ENCODE measurements at places on chromosomes 6 and 20.

DNA sequence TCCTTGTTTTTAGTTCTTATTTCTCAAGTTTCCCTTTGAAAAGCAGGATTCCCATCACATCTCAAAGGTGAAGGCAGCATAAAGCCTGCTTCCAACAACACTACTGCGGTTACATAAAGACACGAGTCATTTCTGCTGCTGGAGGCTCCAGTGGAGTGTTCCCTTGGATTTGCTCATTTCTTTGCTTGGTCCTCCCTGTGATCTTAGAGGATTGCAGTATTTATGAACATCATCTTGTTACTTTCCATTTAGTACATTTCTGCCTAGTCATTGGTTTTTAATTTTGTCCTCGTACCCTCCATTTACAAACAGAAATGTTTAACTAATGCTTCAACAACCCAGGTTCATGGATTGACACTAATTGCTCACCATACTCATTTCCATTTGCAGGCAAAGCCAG, 298.8 kb downstream of the ZNF217 start:
- no peak for DNase-seq

DNA sequence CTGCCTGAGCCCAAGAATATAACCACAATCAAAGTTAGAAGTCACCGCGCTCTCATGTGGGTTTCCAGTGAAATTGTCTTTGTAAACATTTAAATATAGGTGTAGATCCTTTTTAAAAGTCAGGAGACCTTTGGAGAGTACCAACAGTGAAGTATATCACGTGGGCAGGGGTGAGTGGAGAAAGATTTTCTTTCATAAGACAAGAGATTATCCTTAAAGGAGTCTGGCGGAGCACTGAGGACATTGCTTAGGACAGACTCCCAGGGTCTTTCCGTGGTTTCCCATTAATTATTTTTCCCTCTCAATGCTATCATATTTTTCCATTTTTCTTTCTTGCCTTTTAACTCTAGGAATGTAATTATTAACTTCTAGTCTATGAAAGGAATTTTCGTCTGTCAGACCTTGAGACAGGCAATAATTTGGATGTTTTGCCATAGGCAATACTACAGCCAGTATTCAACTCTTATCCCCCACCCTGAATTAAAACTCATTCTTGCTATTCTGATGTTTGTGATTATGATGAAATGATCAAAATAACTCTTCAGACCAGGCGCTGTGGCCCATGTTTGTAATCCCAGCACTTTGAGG, 31.4 kb downstream of the DCBLD1 start:
- no peak for DNase-seq

GRCh38 chr6:7680393-7681075, 45.4 kb upstream of the BMP6 start:
- no peak for DNase-seq

GRCh38 chr6:131059486-131059885, 3.6 kb downstream of the EPB41L2 start:
- DNase-seq = no peak

- DNase-seq = no peak
These were observed 7.9 kb downstream of the ZNF76 start for GRCh38 chr6:35267446-35267845.

DNA sequence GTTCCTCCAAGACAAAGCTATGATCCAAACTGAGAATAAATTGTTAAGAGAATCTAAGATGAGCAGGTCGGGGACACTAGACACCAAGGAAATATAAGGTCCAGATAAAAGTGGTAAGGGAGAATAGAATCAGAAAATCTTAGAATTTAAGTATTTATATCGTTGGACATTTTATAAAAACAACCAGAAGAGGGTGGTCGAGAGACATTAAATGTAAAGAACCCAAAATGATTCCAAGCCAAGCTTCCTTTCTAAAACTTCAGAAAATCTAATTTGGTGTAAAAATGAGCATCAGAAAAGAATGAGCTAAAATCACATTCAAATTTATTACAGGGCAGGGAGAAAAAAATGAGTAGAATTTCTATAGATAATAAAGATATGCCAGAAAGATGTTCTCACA, 97.8 kb upstream of the OGFRL1 start:
- no peak for DNase-seq

- no peak for DNase-seq
These were observed 126.3 kb downstream of the PRND start for GRCh38 chr20:4848041-4848440.

DNA sequence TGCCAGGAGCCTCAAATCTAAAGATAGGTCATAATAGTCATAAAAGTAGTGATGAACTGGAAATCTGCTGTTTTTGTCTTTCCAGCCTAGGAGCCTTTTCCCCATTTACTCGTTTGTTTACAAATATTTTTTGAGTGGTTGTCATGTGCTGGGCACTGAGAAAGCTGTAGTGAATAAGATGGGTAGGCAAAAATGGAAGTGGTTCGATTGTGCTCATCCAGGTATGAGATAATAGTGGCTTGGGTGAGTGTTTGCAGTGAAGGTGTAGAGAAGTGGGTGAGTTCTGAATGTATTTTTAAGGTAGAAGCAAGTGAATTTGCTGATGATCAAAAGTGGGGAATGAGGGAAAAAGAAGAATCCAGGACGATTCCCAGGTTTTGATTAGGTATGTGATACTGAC, 53.0 kb downstream of the CARMIL1 start:
- DNase-seq = no peak

- DNase-seq = no peak
These were observed 177.9 kb upstream of the ZNF184 start for GRCh38 chr6:27650620-27651370.

GRCh38 chr6:90584636-90585255, 2.1 kb downstream of the MAP3K7 start:
- DNase-seq = no peak

- peak; percentile 20 for DNase-seq
These were observed 97.0 kb upstream of the MAN1A1 start for GRCh38 chr6:119446609-119447008.

GRCh38 chr20:4007383-4008025, 7.9 kb downstream of the RNF24 start:
- DNase-seq = no peak

DNA sequence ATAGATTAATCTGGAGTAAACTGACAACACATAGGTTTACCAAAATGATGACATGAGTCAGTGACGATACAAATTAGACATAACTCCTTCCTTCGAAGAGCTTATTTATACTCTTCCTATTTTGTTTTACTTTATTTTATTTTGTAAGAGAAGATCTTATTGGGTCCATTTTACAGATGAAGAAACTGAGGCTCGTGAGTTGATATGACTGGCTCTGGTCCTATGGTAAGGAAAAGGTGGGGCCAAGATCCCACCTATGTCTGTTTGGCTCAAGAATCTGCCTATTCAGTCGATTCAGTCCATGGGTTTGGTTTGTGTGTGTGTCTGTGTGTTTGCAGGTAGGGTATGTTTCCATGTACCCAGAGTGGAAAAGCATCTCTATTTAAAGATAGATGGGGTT, 8.4 kb upstream of the R3HDML start:
- DNase-seq = no peak

DNA sequence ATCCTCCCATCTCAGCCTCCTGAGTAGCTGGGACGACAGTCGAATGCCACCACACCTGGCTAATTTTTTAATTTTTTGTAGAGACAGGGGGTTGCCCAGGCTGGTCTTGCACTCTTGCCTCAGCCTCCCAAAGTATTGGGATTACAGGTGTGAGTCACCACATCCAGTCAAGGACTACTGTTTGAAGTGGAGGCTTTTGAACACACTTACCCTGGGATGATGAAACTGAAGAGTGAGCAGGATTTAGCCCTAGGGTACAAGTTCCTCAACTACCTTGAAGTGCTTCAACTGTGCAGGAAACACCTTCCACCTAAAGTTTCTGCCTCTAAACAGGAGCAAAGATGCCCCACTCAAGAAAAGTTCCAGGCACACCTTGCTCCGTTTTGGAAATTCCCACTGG, 15.7 kb upstream of the PARD6B start:
- DNase-seq = no peak

DNA sequence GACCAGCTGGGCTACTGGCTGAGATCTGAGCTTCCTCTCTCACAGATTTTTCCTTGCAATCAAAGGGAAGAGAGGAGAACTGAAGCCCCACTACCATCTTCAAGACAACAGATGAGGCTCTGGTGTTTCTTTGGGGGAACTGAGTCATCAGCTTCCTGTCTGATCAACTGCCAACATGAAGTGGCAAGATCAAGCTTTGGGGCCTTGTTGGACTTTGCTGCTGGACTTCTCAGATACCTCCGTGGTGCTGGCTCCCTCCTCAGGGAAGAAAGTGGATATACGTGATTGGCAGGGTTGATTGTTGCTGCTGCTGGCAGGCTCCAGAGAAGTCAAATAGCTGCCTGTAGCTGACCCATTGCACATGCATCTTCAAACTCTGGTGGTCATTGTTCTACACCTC, 3.6 kb upstream of the TOX2 start:
- no peak for DNase-seq

DNA sequence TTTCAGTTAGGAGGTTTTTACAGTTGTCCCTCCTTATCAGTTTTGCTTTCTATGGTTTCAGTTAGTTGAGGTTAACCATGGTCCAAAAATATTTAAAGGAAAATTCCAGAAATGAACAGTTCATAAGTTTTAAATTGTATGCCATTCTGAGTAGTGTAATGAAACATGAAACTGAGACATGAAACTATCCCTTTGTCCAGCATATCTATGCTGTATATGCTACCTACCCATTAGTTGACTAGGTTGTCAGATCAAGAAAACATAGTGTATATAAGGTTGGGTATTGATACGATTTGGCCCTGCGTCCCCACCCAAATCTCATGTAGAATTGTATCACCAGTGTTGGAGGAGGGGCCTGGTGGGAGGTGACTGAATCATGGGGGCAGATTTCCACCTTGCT, 39.1 kb downstream of the VGLL2 start:
- no peak for DNase-seq

DNA sequence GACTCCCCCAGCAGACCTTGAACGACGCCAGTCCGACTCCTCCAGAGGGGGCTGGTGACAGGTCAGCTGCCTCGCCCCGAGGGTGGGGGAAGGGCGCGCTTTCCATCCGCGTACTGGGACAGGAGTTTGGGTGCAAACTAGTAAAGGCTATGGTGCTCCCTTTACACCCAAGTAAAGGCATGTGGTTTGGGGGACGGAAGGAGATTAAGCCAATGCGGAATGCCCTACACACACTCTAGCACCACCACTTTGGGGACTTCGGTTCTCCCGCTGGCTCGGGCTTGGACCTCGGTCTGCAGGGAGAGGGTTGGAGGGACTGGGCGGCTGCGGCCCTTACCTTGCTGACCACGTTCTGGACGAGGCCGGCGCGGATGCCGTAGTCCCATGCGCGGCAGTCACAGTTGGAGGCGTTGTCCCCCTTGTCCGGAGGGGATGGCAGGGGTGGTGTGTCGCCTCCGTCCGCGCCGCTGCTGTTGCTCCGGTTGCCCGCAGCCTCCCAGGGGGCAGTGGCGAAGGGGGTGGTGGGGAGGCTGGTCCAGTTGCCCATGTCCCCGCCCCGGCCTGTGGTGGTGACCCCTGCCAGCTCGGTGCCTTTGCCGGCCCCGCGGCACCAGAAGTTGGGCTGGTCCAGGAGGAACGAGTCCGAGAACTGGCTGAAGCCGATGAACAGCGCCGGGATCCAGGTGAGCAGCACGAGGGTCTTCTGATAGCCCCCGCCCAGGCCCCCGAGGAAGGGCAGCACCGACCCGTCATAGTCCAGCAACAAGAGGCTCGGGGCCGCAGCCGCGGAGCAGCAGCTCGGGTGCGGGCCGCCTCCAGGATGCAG, 1.1 kb downstream of the SLC22A23 start:
- no peak for DNase-seq

DNA sequence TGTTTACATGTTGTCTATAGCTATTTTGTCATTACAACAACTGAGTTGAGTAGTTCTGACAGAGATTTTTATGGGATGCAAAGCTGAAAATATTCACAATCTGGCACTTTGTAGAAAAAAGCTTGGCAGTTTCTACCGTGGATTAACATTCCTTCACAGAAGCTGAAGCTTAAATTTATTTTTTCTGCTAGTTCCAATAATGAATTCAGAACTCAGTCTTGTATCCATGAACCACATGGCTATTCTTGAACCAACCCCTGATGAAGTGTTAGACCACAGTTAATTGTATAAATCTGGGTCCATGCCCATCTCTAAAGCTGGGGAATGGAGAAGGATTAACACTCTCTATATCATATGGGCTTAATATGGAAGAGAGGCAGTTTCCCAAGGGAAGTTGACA, 743.8 kb upstream of the FLRT3 start:
- DNase-seq = no peak

- no peak for DNase-seq
These were observed 321.3 kb upstream of the JAG1 start for GRCh38 chr20:10994991-10995700.

DNA sequence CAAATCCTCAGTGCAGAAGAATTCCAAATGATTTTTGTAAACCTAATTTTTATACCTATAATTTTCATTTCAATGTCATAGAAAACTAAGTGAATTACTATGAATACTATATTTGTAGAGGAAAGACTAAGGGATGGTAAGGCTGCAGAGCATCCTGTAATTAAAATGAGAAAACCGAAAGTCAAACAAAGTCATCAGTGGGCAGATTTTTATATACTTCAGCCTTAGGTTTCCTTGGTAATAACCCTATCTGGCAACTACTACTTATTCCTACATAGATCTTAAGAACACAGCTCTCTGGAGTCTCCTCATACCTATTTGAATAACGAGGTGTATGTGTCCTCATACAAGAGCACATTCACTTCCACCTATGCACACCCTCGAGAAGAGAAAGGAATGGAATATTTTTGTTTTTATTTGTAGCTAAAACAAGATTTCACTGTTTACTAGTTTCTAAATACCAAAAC, 117.9 kb upstream of the SGK1 start:
- DNase-seq = no peak

GRCh38 chr20:33826270-33826897, 15.2 kb downstream of the CHMP4B start:
- no peak for DNase-seq

DNA sequence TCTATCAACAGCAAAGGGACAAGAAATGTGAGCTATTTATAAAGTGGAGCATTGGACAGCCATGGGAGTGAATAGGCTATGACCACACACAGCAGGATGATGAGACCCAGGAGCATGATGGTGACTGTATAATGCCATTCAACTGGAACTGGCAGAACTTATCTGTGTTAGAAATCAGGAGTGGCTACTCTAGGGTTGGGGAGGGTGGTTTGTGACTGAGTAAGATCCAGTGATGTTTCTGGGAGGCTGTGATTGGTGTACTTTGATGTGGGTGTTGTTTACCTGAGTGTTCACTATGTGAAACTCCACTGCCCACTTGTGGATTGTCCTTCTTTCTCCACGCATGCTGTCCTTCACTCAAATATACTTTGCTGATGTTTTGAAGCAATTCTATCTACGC, 11.5 kb upstream of the HLA-B start:
- DNase-seq = no peak

- no peak for DNase-seq
These were observed 3.4 kb upstream of the HELZ2 start for GRCh38 chr20:63577317-63577894.

Measured in ovary (tissue), 10 donors.